ENCODE measurements at places on chromosomes 2 and 18.

DNA sequence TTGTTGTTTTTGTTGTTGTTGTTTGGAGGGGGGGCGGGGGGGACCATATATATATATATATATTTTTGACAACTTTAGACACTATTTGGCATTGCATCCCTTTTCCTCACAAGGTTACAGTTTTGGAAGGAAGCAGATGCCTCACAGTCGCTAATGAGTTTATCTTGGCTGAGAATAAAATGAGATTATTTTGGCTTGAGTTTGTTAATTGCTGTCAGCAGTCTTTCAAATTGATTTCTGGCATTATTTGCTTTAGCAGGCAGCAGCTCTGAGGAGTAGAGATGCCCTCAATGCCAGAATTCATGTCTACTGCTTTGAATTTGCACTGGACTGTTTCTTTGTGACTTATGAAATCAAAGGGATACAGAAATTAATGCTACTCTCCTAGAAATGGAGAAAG lies 595.2 kb upstream of the HNMT start:
- no peak for DNase-seq

GRCh38 chr2:96913117-96913397 lies 43.2 kb upstream of the SEMA4C start:
- DNase-seq = no peak

DNA sequence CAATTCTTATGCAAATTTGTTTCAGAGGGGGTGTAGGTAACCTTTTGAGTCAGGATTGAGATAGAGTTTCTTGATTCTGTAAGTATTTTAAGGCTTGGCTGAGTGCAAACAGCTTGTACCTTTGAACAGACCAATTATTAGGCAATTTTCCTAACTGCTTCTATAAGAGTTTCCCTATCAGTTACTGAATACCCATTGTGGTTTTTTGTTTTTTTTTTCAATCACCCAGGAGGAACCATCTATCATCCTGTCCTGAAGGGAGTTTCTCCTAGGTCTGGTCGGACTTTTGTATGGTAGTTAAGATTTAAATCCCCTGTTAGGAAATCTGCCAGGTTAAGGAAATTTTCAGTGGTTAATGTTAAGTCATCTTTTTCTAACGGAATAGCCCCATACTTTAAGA lies 319.4 kb upstream of the SLC39A10 start:
- no peak for DNase-seq

DNA sequence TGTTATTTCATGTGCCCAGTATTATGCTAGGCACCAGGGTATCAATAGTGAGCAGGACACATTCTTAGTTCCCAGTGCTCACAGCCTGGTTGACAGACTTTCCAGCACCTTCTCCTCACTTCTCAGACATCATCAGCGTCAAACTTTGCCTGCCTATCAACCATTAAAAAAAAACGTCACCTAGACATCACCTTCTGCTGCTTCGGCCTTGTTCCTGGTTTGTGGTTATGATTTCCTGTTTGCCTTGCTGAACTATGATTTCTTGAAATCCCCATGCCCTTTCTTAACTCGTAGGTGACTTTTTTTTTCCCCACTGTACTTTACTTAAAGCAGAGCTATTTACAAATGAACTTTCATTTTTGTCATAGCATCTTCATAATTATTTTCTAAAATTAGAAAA lies 60.4 kb upstream of the NABP1 start:
- peak; percentile 38 for DNase-seq

GRCh38 chr2:223588251-223588650 lies 13.9 kb downstream of the SCG2 start:
- no peak for DNase-seq

- peak; percentile 48 for DNase-seq
These were observed 19.0 kb downstream of the INO80C start for GRCh38 chr18:35478520-35479435.
